ENCODE measurements at places on chromosomes 16 and 17.

DNA sequence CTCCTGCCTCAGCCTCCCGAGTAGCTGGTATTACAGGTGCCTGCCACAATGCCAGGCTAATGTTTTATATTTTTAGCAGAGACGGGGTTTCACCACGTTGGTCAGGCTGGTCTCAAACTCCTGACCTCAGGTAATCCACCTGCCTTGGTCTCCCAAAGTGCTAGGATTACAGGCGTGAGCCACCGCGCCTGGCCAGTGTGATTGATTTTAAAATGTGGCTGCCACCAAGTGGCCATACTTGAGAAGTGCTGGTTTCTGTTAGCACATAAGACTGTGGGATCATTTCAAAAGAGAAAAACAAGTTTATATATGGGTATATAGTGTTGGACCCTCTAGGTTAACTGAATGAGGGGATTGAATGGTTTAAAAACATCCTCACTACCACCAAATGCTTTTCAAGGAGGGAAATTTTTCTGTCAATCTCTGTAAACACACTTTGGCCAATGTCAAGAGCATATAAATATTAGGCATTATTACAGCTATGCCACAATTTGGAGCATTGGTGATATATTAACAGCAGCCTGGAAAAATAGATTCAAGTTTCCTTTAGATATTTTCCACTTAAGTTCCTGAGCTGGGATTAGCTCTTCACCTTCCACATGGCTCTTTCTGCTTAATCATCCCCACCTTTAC, 13.5 kb upstream of the DHRS13 start:
- H3K27me3 ChIP-seq = no peaks in the 10 kb centered on the region
- peak; percentile 40 for DNase-seq
- peaks cover 20% of the 10 kb centered on the region for H3K36me3 ChIP-seq
- peak overlapping the region; percentile 88 for H3K27ac ChIP-seq
- no peaks in the 10 kb centered on the region for H3K4me1 ChIP-seq

DNA sequence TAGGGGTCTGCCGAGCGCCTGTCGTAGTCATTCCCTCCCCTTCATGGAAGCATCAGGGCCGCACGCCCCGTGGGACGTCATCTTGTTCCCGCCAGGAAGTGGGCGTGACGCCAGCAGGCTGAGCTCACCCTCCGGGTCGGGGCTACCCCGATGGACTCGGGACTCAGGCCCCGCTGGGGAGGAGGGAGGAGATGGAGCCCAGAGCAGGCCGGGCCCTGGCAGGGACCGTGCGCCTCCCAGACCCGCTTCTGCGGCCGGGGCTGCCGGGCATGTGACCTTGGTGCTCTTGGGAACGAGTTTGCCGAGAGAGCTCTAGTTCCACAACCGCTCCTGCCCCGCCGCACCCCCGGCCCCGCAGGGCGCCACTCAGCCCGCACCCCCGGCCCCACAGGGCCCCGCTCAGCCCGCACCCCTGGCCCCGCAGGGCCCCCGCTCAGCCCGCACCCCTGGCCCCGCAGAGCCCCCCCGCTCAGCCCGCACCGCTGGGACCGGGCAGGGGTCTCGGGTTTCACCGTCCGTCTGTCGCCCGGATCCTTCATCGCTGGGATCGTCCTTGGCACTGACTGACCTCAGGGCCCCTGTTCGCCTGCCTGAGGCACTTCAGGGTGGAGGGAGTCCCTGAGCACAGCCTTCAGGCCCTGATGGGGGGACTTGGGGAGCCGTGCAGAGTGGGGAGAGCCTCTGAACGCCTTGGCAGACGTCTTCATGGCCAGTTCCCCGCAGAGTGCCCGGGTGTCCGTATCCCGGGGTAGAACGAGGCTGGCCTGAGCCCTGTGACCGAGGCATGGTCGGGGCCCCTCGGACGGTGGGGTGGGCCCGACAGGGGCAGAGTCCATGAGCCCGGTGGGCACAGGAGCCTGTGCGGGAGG, 5.8 kb downstream of the CACNA1H start:
- H3K27ac ChIP-seq = no peak overlapping the region
- DNase-seq = no peak
- H3K36me3 ChIP-seq = no peaks in the 10 kb centered on the region
- no peaks in the 10 kb centered on the region for H3K27me3 ChIP-seq
- no peak overlapping the region for H3K4me3 ChIP-seq

GRCh38 chr17:75557075-75557851, 30.3 kb upstream of the MYO15B start:
- no peak for DNase-seq
- H3K27me3 ChIP-seq = no peaks in the 10 kb centered on the region
- no peak overlapping the region for H3K27ac ChIP-seq
- no peaks in the 10 kb centered on the region for H3K36me3 ChIP-seq
- no peaks in the 10 kb centered on the region for H3K4me1 ChIP-seq

DNA sequence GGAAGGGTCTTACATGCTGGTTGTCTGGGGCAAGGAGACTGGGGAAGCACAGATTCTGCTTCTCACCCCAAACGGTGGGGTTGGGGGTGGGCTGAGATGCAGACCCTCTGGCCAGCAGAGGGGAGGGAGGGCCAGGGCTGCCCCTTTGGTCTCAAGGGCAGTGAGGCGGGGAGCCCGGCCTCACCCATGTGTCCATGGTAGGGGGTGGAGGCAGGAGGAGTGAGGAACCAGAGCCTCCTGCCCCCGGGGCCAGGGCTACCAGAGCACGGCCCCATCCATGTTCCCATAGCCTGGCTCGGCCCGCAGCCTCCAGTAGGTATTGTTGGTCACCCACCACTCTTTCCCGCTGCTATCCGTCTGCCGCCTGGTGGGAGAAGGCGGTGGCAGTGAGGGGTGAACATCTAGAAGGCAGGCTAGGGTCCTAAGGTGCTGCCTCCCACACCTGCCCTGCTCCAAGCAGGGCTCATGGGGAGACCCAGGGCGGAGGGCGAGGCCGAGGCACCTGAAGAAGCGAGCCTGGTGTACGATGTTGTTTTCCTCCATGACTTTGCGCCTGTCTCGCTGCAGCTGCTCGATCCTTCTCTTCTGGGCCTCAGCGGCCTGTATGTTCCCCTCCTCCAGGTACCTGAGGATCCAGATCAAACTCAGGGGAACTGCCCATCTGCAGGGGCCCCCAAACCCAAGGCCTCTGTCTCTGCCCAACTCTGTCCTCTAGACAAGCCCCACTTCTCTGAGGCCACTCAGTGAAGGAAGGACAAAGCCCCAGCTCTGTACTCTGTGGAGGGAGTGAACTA, 13.4 kb downstream of the OSBPL7 start:
- H3K4me3 ChIP-seq = no peak overlapping the region
- no peak overlapping the region for H3K27ac ChIP-seq
- H3K27me3 ChIP-seq = no peaks in the 10 kb centered on the region

DNA sequence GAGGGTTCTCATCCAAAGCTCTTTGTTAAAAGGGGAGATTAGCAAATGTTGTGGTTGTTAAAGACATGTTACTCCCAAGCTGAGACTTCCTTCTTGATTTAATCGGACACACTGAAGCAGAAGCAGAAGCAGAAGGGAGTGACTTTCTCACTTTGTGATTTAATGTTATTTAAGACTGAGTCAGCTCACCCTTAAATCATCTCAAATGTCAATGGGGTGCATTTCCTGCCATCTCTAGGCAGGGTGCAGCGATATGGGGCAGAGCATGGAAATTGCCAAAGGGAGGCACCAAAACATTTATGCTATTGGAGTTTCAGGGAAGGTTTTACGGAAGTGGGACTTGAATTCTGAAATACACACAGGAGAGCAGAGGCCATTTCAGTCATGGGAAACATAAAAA, 283.6 kb downstream of the ABCC12 start:
- H3K36me3 ChIP-seq = peaks cover 8% of the 10 kb centered on the region
- H3K4me3 ChIP-seq = no peak overlapping the region
- DNase-seq = no peak
- no peaks in the 10 kb centered on the region for H3K4me1 ChIP-seq

DNA sequence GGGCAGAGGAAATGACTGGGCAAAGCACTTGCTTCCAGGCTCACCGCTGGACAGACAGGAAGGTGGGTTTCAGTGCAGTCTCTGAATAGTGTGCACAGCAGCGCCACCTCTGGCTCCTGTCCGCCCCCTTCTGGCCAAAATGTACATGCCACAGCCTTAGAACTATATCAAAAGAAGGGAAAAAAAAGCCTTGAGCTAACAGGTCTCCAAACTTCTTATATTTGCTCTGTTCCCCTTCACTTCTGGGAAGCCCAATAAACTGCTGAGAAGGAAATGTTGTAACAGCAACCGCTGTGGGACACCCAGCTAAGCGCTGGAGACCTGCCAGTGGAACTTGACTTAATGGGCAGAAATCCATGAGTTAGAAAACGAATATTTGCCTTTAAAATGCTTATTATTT, 17.5 kb downstream of the COG7 start:
- H3K36me3 ChIP-seq = peaks cover 8% of the 10 kb centered on the region
- no peak overlapping the region for H3K27ac ChIP-seq
- no peak overlapping the region for H3K4me3 ChIP-seq

DNA sequence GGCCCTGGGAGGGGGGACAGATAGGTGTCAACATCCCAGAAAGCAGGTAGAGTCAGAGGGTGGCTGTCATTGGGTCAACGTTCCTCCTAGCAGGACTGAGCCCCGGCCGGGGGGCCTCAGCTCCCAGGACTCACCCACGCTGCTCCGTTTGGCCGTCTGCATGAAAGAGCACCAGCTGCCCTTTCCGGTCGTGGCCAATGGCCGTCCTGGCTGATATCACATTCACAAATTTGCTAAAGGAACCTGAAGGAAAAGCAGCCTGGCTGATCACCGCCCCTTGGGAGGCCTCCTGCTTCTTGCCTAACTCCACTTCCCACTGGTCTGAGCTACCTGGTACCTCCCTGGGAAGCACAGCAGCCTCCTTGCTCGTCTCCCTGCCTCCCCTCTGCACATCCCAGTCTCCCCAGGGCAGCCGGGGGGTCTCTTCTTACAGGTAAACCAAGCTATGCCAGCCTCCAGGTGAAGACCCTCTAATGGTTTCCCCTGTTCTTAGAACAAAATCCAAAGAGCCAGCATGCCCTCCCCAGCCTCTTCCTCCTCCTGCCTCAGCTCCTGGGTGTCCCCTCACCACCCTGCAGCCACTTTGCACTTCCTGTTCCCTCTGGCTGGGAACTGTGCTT, 3.4 kb downstream of the NAGPA start:
- H3K4me3 ChIP-seq = no peak overlapping the region
- no peak for DNase-seq
- H3K36me3 ChIP-seq = no peaks in the 10 kb centered on the region
- H3K27me3 ChIP-seq = no peaks in the 10 kb centered on the region
- peaks cover 22% of the 10 kb centered on the region for H3K4me1 ChIP-seq

- H3K27ac ChIP-seq = no peak overlapping the region
- H3K4me3 ChIP-seq = no peak overlapping the region
Observed at GRCh38 chr16:51147776-51148677, 3.0 kb downstream of the SALL1 start.

GRCh38 chr16:67773569-67774456, 32.5 kb downstream of the RANBP10 start:
- H3K4me1 ChIP-seq = no peaks in the 10 kb centered on the region
- no peak overlapping the region for H3K4me3 ChIP-seq
- no peaks in the 10 kb centered on the region for H3K27me3 ChIP-seq

- peaks cover 46% of the 10 kb centered on the region for H3K27me3 ChIP-seq
- H3K36me3 ChIP-seq = no peaks in the 10 kb centered on the region
- H3K27ac ChIP-seq = no peak overlapping the region
- H3K4me1 ChIP-seq = peaks cover 18% of the 10 kb centered on the region
Observed at GRCh38 chr16:57361404-57361803, 2.8 kb downstream of the CCL22 start.

DNA sequence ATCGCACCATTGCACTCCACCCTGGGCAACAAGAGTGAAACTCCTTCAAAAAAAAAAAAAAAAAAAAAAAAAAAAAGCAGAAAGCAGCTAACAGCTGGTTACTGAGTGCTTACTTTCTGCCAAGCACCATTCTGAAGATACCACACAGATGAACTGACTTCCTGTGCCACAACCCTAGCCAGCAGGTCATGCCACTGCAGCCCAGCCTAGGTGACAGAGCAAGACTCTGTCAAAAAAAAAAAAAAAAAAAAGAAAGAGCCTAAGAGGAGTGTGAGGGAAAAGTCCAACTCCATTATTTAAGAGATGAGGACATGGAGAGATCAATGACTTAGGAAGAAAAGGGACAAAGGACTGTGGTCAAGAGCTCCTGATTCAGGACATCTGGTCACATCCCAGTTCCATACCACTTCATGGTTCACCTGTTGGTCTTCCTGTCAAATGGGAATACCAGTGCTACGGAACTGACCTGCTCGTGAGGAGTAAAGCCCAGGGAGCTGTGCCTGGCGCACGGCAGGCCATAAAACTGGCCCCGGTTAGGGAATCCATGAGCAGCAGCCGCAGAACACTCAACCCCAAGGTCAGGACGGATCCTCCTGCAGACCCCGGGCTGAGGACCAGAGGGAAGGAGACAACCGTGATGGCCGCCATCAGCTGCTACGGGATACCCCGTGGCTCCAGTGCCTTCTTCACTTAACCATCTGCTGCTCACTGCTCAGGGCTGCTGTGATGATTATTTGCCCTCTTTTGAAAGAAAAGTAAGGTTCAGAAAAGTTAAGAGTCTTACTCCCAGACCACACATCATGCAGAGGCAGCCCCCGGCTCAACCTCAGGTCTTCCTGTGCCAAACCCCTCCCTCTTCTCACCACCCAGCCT, 950 bp downstream of the KLHDC4 start:
- peaks cover 7% of the 10 kb centered on the region for H3K36me3 ChIP-seq
- peaks cover 26% of the 10 kb centered on the region for H3K4me1 ChIP-seq
- H3K27ac ChIP-seq = peak overlapping the region; percentile 98
- no peak for DNase-seq
- H3K27me3 ChIP-seq = no peaks in the 10 kb centered on the region
- H3K4me3 ChIP-seq = peak overlapping the region; percentile 92

DNA sequence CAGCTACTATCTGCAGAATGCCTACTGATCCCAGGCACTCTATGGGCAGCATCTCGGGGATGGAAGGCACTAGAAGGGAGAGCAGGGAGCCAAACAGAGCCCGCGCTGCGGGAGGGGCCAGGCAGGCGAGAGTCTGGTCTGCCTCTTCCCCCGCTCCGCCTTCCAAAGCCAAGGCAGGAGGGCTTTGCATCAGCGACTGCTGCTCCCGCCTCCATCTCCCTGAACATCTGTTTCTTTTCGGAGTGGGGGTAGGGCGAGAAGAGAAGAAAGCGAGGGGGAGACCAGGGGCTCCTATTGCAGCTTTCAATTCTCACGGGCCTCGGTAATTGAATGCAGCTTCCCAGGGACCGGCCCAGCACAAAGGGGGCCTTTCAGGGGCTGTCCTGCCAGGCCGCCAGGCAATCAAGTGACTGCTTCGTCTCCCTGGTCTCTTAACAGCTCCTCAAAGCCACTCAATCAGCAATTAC, 31.4 kb upstream of the CDC42EP4 start:
- H3K27me3 ChIP-seq = no peaks in the 10 kb centered on the region
- no peak overlapping the region for H3K4me3 ChIP-seq
- H3K36me3 ChIP-seq = no peaks in the 10 kb centered on the region
- H3K27ac ChIP-seq = no peak overlapping the region
